Endodermal cell (in vitro differentiated cells): ENCODE measurements at places on chromosomes 13 and 19. TPM values are rescaled to one million over a fixed set of nuclear protein-coding genes. Genes with fewer than 3 reads are reported as not detected.

The PNMA8C gene
- total RNA-seq: 0.20 to 0.40 TPM (median 0.38 TPM) in 3 replicates

The MBD3L2 gene
- not detected in 3 replicates for total RNA-seq

The ATP4B gene
- not detected in 2 replicates for total RNA-seq

The ZNF763 gene
- 5.0 to 6.8 TPM (median 5.4 TPM) in 3 replicates for total RNA-seq

The SIGLEC5 gene
- total RNA-seq: not detected in 2 replicates

The ZNF737 gene
- total RNA-seq: 36.5 and 42.6 TPM in 2 replicates

The NALCN gene
- total RNA-seq: 0.05 and 0.11 TPM in 2 replicates

The VSIG10L gene
- 6.4 to 7.8 TPM (median 6.9 TPM) in 3 replicates for total RNA-seq

The CLEC17A gene
- total RNA-seq: not detected in 2 replicates

The IL12RB1 gene
- total RNA-seq: not detected in 2 replicates
